ENCODE measurements at places on chromosomes 4 and X. TPM values are rescaled to one million over a fixed set of nuclear protein-coding genes. Genes with fewer than 3 reads are reported as not detected.

Gene UGT2B7
- not detected for total RNA-seq

Gene SLC9B1
- 0.28 TPM for total RNA-seq

Gene TCEAL6
- total RNA-seq: not detected

Gene WNK3
- total RNA-seq: 0.05 TPM

Gene CCDC110
- total RNA-seq: not detected

Gene LRIT3
- 0.05 TPM for total RNA-seq

- DNase-seq: no peak
Observed at GRCh38 chr4:79987401-79987800, 85.6 kb downstream of the ANTXR2 start.

- DNase-seq: no peak
Observed at GRCh38 chrX:6898371-6898770, 249.1 kb upstream of the STS start.

DNA sequence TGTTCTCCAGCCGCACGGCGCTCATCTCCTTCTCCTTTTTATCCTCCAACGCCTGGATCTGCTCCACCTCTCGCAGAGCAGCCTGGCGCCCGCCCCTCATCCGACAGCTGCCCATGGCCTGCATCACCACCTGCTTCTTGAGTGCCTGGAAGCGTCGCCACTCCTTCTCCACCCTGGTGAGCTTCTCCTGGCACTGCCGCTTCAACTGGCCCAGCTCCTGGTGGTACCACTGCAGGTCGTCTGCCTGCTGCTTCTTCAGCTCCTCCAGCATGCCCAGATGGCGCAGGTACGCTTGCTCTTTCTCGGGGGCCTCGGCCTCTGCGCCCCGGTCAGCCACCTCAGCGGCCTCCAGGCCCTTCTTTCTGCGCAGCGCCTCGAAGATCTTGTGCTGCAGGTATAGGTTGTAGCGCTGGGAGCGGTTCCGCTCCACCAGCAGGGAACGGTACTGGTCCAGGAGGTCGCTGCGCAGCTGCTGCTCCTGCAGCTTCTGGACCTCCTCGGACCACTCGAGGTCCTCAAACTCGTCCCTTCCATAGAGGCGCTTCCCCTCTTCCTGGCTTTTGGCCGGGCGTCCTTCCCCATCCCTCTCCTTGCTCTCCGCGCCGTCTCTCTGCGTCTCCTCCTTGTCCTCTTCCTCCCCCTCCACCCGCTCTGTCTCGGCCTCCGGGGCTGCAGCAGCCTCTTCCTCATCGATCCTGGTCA lies 1.2 kb upstream of the TADA2B start:
- no peak for DNase-seq

GRCh38 chr4:4326166-4326565 lies 36.1 kb downstream of the ZBTB49 start:
- no peak for DNase-seq

GRCh38 chr4:99061048-99061700 lies 27.4 kb downstream of the ADH5 start:
- no peak for DNase-seq

- no peak for DNase-seq
Observed at GRCh38 chr4:14384824-14385223, 617.5 kb upstream of the CPEB2 start.
